ENCODE measurements at places on chromosomes 13 and 19.

- no peak for DNase-seq
Measured at GRCh38 chr19:32404933-32405430, 588 bp upstream of the DPY19L3 start.

- DNase-seq: no peak
Measured at GRCh38 chr13:76759877-76760276, 126.3 kb downstream of the KCTD12 start.

- no peak for DNase-seq
Measured at GRCh38 chr19:709196-709964, 645 bp downstream of the PALM start.

GRCh38 chr19:58519087-58519354 is 589 bp downstream of the ZBTB45 start:
- DNase-seq: peak; percentile 66

DNA sequence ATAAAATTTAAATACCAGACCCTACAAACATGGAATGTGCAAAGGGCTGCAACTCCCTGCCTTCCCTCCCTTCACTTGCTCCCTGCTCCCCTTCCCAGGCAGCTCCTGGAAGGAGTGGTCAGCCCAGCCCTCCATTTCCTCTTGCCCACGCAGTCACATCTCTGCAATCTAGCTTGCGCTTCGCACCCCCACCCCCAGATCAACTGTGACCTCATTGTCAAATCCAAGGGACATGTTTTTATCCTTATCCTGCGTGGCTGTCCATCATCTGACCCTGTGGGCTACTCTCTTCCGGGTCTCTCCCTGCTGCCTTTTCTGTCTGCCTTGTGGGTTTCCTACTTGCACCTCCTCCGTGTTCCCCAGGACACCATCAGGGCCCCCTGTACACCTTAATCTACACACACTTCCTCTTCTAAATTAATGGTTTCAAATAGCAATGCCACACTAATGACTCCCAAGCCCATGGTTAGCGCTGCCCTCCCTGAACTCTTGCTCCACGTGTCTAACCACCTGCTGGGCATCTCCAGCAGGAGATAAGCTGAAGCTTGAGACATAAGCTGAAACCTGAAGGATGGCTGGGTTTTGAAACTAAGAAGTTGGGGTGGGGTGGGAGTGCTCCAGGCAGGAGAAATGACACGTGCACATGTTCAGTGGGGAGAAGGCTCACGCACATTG is 118.3 kb downstream of the USP12 start:
- no peak for DNase-seq

DNA sequence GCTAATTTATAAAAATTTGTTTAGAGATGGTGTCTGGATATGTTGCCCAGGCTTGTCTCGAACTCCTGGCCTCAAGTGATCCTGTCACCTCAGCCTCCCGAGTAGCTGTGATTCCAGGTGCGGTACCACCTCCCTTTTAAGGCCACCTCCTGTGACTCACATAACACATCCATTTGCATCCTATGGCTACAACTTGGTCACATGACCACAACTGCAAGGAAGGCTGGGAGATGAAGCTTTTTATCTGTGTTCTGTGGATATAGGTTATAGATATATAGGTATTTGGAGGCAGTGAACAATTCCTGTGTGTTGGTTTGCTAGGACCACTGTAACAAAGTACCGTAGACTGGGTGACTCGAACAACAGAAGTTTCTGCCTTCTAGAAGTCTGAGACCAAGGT is 6.0 kb downstream of the SPACA6 start:
- DNase-seq: no peak

- peak; percentile 45 for DNase-seq
Measured at GRCh38 chr19:17294051-17294891, 9.0 kb downstream of the ABHD8 start.

- DNase-seq: peak; percentile 7
Measured at GRCh38 chr13:30796132-30796572, 60.8 kb downstream of the ALOX5AP start.

DNA sequence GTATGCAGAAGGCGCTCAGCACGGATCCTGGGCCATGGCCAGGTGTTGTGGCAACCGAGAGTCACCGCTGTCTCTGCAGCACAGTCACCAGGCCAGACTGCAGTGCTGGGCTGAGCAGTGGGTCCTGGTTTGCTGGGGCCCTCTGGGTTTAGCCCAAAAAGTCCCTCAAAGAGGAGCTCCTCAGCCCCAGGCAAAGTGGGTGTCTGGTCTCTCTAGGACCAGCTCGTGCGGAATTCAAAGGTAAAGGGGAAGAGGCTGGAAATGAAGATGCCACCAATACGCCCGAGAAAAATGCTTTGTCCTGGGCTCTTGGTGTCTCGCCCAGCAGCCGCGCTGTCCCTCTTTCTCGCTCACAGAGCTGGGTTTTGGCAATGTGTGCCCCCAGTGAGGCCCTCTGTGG is 38.5 kb upstream of the ANKRD10 start:
- no peak for DNase-seq

DNA sequence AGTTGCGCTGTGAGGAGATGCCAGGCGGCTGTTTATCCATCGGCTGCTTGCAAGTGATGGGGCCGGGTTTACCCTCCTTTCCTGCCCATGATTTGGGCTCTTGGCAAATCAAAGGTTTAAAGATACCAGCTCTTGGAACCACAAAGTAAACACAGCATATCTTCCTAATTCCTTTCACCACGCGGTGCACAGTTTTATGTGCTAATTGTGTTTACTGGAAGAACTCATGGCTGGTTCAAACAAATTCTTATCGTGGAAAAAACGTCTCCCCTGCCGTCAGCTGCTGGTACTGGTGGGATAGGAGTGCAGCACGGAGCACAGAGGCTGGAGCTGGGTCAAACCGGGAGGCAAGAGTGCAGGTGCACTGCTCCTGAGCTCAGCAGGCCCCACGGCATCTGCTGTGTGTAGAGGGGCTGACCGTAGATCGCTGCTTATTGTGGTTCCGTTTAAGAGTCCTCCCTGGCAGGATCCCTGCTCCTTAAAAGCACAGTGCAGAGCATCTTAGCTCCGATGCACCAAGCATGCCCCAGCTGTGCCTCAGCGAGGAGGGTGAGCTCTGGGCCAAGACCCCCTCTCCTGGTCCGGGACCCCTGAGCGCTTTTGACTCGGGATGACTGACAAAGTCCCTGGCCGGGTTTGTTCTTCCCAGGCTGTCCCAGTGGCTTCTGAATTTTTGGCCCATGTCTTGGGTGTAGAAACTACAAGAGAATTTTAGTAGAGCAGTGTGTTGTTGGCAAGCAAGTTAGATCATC is 51.3 kb upstream of the GAS6 start:
- no peak for DNase-seq

GRCh38 chr13:40446365-40446764 is 220.1 kb downstream of the FOXO1 start:
- DNase-seq: no peak

DNA sequence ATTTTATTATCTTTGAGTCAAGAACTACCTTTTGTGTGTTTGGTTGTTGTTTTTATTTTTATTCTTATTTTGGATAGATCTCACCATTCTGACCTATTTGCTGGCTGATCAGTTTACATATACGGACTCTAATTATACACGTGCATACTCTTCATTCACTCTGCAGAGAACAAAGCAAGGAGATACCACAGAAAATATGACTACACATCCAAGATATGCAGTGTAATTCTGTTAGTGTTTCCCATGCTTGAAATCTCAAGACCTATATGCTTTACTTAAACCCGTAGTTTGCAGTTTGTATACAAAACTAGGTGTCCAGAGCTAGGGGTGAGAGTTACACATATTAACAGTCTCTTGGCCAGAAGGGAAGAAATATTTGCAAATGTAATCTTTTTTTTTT is 205.5 kb downstream of the DCLK1 start:
- DNase-seq: no peak

- no peak for DNase-seq
Measured at GRCh38 chr19:34189199-34189916, 17.1 kb downstream of the LSM14A start.

GRCh38 chr13:80469853-80470381 is 129.0 kb upstream of the SPRY2 start:
- no peak for DNase-seq

- no peak for DNase-seq
Measured at GRCh38 chr13:42355491-42356183, 83.7 kb downstream of the AKAP11 start.

- no peak for DNase-seq
Measured at GRCh38 chr19:31418692-31419430, 69.6 kb upstream of the TSHZ3 start.

DNA sequence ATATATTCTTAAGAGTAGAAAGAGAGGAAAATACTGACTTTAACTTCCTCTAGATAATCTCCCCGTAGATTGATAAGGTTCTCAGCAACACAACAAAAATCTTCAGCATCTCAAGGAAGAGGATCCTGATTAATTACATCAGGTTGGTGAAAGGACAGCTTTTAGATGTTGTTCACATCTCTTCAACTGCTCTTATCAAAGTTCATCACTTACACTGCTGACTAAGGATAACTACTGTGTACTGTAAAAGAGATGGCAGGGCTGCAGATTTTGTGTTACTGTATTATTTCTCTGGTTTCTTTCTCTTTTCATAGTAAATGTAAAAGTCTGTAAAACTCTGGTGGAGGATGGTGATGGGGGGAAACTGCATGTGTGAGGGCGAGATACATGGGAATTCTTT is 133.7 kb downstream of the PCDH9 start:
- DNase-seq: no peak

GRCh38 chr19:30060531-30061222 is 118.6 kb downstream of the URI1 start:
- DNase-seq: no peak

- DNase-seq: no peak
Measured at GRCh38 chr19:46297700-46298478, 1.0 kb downstream of the HIF3A start.

Data from CD4-positive, alpha-beta T cell treated with Interleukin-6 for 4 hours (primary cell).